GM23248 (cell line): ENCODE measurements at places on chromosomes 1 and 21. TPM values are rescaled to one million over a fixed set of nuclear protein-coding genes. Genes with fewer than 3 reads are reported as not detected.

DNA sequence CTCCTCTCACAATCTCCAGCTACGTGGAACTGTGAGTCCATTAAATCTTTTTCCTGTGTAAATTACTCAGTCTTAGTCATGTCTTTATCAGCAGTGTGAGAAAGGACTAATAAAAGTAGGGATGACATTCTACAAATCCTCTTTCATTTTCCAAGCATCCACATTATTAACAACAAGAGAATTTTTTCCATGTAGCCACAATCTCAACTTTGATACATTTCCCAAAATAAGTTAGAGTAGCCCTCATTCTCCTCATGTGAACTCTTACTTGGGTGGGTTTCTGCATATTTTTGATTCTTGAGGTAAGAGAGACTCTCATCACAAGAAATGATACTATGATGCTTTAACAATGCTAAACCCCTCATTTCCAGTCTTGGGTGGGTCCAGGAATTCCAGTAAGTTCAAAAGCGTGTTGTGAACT, 52.8 kb downstream of the TNFSF18 start:
- no peaks in the 10 kb centered on the region for H3K36me3 ChIP-seq
- peaks cover 27% of the 10 kb centered on the region for H3K4me1 ChIP-seq
- peak; percentile 54 for DNase-seq
- peak overlapping the region; percentile 19 for H3K27ac ChIP-seq
- no peak overlapping the region for H3K4me3 ChIP-seq

GRCh38 chr1:93681101-93681988, at the start of gene BCAR3:
TSS of gene BCAR3 (minus strand) at chr1:93681837. CDS start at chr1:93674930, 6,907 bp downstream.
- peaks cover 45% of the 10 kb centered on the region for H3K4me1 ChIP-seq
- H3K27ac ChIP-seq: peak within 1 kb of the TSS; percentile 92
- H3K4me3 ChIP-seq: peak within 1 kb of the TSS; percentile 88
- peak; percentile 87 for DNase-seq

GRCh38 chr1:81558291-81559076, 242.2 kb upstream of the ADGRL2 start:
- H3K27me3 ChIP-seq: no peaks in the 10 kb centered on the region
- no peaks in the 10 kb centered on the region for H3K36me3 ChIP-seq
- H3K27ac ChIP-seq: no peak overlapping the region
- DNase-seq: no peak

- DNase-seq: no peak
- H3K4me1 ChIP-seq: peaks cover 49% of the 10 kb centered on the region
- H3K4me3 ChIP-seq: no peak overlapping the region
- no peaks in the 10 kb centered on the region; the same call in 1 of the 2 replicates for H3K36me3 ChIP-seq
- peak overlapping the region; percentile 83; the same call in 1 of the 2 replicates for H3K27ac ChIP-seq
These were observed 20.2 kb downstream of the SKI start for GRCh38 chr1:2248127-2248826.

DNA sequence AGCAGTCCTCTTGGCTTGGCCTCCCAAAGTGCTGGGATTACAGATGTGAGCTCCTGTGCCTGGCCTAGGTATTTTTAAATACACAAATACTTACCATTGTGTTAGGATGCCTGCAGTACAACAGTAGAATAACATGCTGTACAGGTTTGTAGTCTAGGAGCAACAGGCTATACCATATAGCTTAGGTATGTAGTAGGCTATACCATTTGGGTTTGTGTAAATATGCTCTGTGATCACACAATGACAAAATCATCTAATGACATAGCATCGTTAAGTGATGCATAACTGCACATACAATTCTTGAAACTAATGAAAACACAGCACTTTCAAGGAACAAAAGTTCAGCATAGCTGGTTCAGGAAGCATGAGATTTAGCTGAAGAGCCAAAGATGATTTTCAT, 12.7 kb downstream of the POU2F1 start:
- DNase-seq: no peak
- no peaks in the 10 kb centered on the region for H3K27me3 ChIP-seq
- H3K27ac ChIP-seq: no peak overlapping the region
- H3K36me3 ChIP-seq: no peaks in the 10 kb centered on the region

- DNase-seq: no peak
- H3K27ac ChIP-seq: no peak overlapping the region
- H3K4me1 ChIP-seq: no peaks in the 10 kb centered on the region
- H3K27me3 ChIP-seq: 0 out of 2 replicates have a peak, but pooled peaks cover 3% of the 10 kb centered on the region
- H3K36me3 ChIP-seq: no peaks in the 10 kb centered on the region
- H3K4me3 ChIP-seq: peak overlapping the region; percentile 74
These were observed 403 bp upstream of the EPHX4 start for GRCh38 chr1:92029241-92029922.

DNA sequence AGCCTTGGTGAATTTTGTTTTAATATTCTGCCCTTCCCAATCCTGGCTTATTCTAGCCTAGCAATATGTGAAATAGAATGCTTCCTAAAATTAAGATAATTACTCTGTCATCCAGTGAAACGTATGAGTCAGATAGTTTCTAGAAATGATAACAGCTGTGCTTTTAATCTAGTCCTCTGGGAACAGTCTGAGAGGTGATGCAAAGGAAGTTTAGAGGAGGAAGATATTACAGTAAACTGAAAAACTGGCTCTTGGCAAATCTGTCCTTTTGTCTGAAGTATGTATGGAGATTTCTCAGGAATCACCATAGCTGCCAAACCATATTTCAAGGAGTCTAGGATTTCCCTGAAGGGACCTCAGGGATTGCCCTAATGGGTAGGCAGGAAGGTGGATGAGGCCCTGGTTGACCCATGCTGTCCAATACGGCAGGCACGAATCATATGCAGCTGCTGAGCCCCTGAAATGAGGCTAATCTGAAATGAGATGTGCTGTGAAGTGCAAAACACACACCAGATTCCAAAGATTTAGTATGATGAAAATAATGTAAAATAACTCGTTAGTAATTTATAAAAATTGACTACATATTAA, 70.8 kb upstream of the LBR start:
- H3K36me3 ChIP-seq: peaks cover 46% of the 10 kb centered on the region
- peak; percentile 69 for DNase-seq
- peak overlapping the region; percentile 42 for H3K27ac ChIP-seq
- no peaks in the 10 kb centered on the region for H3K27me3 ChIP-seq
- H3K4me3 ChIP-seq: no peak overlapping the region
- peaks cover 8% of the 10 kb centered on the region for H3K4me1 ChIP-seq

DNA sequence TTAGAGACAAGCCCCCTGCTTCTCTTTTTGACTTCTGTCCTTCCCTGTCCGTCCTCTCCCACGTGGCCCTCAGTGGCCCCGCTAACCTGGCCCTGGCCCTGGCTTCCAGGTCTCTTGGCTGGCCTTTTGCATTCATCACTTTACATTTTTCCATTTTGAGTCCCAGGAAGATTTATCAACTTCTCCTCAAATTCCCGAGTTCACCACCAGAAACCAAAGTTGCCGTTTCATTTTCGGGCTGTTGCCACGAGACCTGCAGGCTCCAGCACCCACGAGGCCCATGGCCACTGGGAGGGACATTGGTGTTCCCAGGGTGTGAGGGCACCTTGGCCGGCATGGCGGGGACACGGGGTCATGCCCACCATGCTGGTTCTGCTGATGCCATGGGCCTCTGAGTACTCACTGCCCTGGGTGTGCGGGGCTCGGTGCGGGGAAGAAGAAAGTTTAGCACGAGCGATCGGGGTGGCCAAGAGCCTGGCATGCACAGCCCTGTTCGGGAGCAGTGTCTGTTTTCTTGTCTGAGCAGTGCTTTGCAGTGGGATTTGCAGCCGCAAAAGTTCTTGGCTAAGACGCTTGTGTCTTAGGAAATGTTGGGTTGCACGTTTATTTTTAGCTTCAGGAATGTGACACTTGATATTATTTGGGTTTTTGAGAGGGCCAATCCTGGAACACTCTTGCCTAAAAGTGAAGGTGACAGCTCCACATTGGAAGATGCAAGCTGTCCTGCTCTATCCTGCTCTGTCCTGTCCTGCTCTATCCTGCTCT, 40.4 kb upstream of the ADARB1 start:
- H3K4me3 ChIP-seq: peak overlapping the region; percentile 27
- no peaks in the 10 kb centered on the region for H3K27me3 ChIP-seq
- H3K4me1 ChIP-seq: peaks cover 20% of the 10 kb centered on the region
- DNase-seq: peak; percentile 76
- no peaks in the 10 kb centered on the region for H3K36me3 ChIP-seq

DNA sequence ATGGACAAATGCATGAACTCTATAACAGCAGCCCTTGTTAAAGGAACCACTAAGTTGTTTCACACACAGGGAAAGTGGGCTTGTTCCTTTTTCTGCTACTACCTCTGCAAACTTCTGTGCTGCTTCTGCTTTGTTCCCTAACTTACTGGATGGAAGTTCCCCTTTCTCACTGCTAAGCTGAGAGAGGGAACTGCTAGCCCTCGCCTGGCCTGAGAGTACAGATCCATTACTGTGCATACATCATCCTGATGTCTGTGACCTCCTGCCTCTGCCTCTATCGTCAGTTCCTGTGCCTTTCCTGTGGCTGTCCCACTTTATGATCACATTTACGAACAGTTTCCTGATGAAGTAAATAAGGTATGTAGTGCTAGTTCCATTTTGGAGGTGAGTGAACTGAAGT, 3.5 kb downstream of the GNAT2 start:
- H3K4me3 ChIP-seq: no peak overlapping the region
- no peaks in the 10 kb centered on the region for H3K36me3 ChIP-seq
- no peak for DNase-seq
- H3K27me3 ChIP-seq: no peaks in the 10 kb centered on the region
- peak overlapping the region; percentile 99 for H3K27ac ChIP-seq

GRCh38 chr1:78843546-78843945, 163.0 kb downstream of the ADGRL4 start:
- H3K27ac ChIP-seq: peak overlapping the region; percentile 47
- peak overlapping the region; percentile 39 for H3K4me3 ChIP-seq
- H3K36me3 ChIP-seq: no peaks in the 10 kb centered on the region

- no peaks in the 10 kb centered on the region for H3K36me3 ChIP-seq
- H3K4me3 ChIP-seq: no peak overlapping the region
- H3K4me1 ChIP-seq: no peaks in the 10 kb centered on the region
- H3K27me3 ChIP-seq: no peaks in the 10 kb centered on the region
- no peak for DNase-seq
- H3K27ac ChIP-seq: no peak overlapping the region
These were observed 20.2 kb upstream of the WNT4 start for GRCh38 chr1:22163137-22163536.

DNA sequence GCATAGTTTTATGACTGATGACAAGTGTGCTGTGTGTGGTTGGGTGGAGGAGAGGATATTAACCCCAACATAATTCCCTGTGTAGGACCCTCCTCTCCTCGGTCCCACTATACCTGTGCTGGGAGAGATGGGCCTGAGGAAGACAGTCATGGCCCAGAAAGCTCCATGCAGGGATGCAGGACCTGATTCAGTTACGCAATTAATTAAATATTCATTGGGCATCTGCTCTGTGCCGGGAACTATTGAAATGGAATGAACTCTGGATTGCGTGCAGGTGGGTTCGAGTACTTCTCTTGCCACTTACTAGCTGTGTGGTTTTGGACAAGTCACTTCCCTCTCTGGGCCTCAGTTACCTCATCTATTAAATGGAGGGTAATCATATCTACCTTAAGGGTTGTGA, 74.6 kb downstream of the CD247 start:
- H3K36me3 ChIP-seq: no peaks in the 10 kb centered on the region
- H3K4me1 ChIP-seq: no peaks in the 10 kb centered on the region
- no peak overlapping the region for H3K27ac ChIP-seq
- DNase-seq: no peak
- no peaks in the 10 kb centered on the region; the same call in none of the 2 replicates for H3K27me3 ChIP-seq

GRCh38 chr1:27179379-27179778, 24.5 kb upstream of the SLC9A1 start:
- H3K4me1 ChIP-seq: no peaks in the 10 kb centered on the region
- H3K36me3 ChIP-seq: no peaks in the 10 kb centered on the region
- DNase-seq: peak; percentile 30
- no peak overlapping the region for H3K27ac ChIP-seq
- H3K4me3 ChIP-seq: no peak overlapping the region

DNA sequence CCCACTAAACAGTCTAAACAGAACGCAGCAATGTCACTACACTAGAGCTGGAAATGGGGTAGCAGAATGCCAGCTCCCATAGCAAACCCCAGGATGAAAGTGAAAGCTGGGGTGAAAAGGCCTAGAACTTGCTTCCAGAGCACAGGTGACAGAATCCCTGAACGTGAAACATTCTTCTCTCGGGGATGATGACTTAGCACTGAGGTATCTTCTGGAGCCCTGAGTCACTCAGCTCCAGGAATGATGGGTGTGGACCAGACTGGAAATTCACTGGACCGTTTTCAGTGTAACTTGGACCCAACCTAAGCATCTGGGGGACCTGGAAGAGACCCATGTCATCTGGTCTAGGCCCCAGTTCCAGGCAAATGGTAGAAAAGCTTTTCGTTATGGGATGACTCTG, 108.9 kb downstream of the CDC7 start:
- H3K27ac ChIP-seq: peak overlapping the region; percentile 80
- peak; percentile 89 for DNase-seq
- H3K36me3 ChIP-seq: no peaks in the 10 kb centered on the region
- H3K4me3 ChIP-seq: no peak overlapping the region

- peaks cover 13% of the 10 kb centered on the region for H3K4me1 ChIP-seq
- no peak overlapping the region for H3K27ac ChIP-seq
- no peaks in the 10 kb centered on the region for H3K36me3 ChIP-seq
- no peak overlapping the region for H3K4me3 ChIP-seq
- peak; percentile 38 for DNase-seq
These were observed 229.5 kb downstream of the TOMM20 start for GRCh38 chr1:234899041-234899729.

- no peak overlapping the region for H3K4me3 ChIP-seq
- H3K4me1 ChIP-seq: no peaks in the 10 kb centered on the region
- no peak for DNase-seq
These were observed 618.2 kb downstream of the BRINP3 start for GRCh38 chr1:189859385-189859977.

POFUT2 gene
- 48.2 and 54.0 TPM in 2 replicates for total RNA-seq

PHACTR4 gene
- 3.0 and 5.2 TPM in 2 replicates for total RNA-seq

LRRN2 gene
- total RNA-seq: 0.22 TPM in 1 of 2 replicates, not detected in the other

TRIM17 gene
- total RNA-seq: not detected in 2 replicates

FAM151A gene
- total RNA-seq: not detected in 2 replicates

TRMT1L gene
- total RNA-seq: 5.1 and 13.2 TPM in 2 replicates

C1orf74 gene
- total RNA-seq: 2.1 and 2.3 TPM in 2 replicates

SGIP1 gene
- total RNA-seq: 2.1 and 4.0 TPM in 2 replicates

SERTAD4 gene
- 0.76 and 0.97 TPM in 2 replicates for total RNA-seq

ANKRD65 gene
- 0.51 and 0.97 TPM in 2 replicates for total RNA-seq

LIPI gene
- total RNA-seq: not detected in 2 replicates

PRDX6 gene
- 324 and 336 TPM in 2 replicates for total RNA-seq

SLC26A9 gene
- not detected in 2 replicates for total RNA-seq

RNF11 gene
- 120 and 128 TPM in 2 replicates for total RNA-seq
